CD4-positive, alpha-beta T cell treated with Interleukin-6 at 100 ng/mL for 8 hours (primary cell): ENCODE measurements at places on chromosomes 6 and 20.
A peak's percentile ranks its signal among the peaks of the same experiment; 100 is the strongest.

DNA sequence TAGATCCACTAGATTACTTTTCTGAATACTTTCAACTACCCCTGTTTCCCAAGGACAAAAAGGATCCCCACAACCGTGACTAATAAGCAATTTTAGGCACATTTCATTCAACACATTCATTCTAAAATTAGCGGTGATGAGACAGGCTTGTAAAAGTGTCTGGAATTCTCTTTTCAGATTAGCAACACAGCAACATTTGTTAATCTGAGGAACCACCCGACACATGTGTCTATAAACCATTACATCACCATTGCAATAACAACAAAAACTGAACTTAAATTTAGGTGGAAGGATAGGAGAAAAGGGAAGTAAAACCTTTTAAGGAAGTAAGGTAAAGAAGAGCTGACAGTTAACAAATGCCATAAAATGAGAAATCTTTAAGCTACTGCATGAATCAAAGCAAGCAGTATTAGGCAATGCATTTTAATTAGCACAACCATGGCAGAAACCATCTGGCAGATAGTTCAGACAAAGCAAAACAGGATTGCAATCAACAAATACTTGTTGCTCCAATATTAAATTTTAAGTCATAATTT, 49.1 kb downstream of the MAP3K7 start:
- DNase-seq, result no peak

GRCh38 chr20:52200870-52201269, 9.3 kb upstream of the ZFP64 start:
- DNase-seq, result no peak

DNA sequence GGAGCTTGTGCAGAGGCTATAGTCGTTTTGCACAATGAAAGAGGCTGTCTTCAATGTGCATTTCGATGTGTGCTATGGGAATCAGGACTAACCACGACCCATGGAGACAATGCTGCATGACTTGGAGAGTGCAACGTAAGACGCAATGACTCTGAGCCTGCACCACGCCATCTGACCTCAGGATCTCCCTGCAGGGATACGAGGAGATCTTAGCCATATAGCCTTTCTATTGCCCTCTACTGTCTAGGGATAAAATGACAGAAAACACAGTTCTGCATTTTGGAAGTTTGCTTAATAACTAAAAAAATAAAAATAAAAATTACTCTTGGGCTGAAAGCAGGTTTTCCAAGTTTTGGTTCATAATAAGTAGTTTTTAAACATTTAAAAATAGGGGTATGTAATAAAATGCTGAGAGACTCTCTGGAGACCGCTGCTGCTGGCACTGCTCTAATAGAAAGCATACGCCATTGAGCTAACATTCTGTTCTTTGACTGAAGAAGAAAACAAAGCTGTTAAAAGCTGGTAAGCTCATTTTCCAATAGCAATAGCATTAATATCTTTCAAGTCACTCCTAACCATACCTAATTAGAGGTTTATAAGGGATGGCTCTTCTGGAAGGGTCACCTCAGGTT, 87.2 kb downstream of the PDE7B start:
- DNase-seq, result no peak

DNA sequence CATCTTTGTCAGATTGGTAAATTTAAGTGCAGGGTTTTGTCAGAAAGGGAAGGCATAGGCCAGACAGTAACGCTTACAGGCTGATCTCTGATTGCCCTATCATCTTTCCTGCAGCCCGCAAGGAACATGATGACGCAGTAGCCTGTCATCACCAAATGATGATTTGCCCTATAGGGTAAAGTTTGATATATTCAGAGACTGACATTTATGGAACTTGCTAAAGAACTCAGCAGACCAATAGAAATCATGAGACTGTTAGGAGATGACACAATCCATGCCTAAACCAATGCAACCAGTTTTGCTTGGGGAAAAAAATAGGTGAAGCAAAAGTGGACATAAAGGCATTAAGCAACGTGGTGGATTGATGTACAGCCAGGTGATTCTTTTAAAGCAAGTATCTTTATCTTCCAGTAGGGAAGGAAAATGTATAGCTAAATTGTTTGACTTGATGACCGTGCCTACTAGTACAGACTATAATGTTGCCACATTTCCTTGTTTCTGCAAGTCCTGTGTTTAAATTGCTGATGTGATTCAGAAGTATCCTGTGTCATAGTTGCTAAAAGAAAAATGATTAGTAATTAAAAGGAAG, 2.4 kb downstream of the NUS1 start:
- DNase-seq, result no peak

DNA sequence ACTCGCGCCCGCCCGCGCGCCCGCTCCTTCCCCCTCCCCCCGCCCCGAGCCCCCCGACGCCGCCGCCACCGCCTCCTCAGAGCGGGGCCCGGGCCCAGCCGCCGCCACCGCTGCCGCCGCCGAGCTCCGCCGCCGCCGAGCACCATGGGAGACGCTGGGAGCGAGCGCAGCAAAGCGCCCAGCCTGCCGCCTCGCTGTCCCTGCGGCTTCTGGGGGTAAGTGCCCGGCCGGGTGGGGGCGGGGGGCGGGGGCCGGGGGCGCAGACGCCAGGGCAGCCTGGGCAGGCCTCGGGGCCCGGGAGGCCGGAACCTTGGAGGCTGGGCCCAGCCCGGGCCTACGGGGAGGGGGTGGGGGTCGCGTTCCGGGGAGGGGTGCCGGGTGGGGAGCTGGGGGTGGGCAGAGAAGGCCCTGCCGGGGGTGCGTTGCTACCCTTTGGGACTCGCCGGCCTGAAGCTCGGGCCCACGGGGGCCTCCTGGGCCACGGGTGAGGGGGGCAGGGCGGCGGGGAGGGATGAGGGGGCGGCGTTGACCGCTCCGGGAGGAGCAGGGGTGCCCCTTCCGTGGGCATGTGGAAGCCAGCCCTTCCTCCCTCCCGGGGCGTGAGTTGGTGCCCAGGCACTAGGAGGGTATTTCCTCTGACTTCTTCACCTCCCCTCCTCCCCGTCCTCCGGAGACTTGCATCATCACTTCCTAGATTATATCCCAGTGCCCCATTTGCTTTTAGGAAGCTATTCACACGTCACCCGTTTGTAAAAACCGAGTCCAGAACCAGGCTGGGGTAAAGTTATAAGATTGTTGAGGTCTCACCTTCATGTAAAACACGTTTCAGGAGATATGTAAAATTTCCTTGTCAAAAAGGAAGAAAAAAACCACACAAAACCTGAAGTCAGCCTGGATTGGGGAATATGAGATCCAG, 533 bp downstream of the ZFAND3 start:
- peak; percentile 30 for DNase-seq

GRCh38 chr6:46983007-46983411, 59.1 kb downstream of the ADGRF1 start:
- DNase-seq, result no peak

- no peak for DNase-seq
Measured at GRCh38 chr20:64211874-64212658, 43.5 kb upstream of the PCMTD2 start.

DNA sequence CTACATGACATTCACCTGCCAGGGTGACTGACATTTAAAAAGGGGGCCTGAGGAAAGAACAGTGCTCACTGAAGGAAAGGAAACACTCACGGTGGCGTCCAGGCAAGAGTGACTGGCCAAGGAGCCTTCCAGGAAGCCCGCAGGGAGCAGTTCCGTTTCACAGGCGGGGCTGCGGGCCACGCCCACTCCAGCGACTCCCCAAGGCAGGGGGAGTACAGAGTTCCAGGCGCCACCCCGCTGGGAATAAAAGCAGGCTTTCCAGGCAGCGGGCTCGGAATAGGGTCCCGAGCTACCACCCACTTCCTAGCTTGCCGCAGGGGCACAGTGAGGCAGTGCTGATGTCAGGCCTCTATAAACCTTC, 34.2 kb downstream of the PKIG start:
- DNase-seq, result no peak

DNA sequence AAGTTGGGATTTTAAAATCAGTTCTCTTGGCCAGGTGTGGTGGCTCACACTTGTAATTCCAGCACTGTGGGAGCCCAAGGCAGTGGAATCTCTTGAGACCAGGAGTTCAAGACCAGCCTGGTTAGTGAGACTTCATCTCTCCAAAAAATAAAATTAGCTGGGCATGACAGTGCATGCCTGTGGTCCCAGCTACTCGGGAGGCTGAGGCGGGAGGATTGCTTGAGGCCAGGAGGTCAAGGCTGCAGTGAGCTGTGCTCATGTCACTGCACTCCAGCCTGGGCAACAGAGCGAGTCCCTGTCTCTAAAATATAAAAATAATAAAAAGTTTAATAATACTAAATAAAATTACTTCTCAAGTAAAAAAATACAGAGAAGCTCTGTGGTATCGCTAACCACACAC, 77.5 kb downstream of the FOXA2 start:
- no peak for DNase-seq

GRCh38 chr6:1577896-1578745, 31.6 kb upstream of the FOXC1 start:
- DNase-seq, result no peak

DNA sequence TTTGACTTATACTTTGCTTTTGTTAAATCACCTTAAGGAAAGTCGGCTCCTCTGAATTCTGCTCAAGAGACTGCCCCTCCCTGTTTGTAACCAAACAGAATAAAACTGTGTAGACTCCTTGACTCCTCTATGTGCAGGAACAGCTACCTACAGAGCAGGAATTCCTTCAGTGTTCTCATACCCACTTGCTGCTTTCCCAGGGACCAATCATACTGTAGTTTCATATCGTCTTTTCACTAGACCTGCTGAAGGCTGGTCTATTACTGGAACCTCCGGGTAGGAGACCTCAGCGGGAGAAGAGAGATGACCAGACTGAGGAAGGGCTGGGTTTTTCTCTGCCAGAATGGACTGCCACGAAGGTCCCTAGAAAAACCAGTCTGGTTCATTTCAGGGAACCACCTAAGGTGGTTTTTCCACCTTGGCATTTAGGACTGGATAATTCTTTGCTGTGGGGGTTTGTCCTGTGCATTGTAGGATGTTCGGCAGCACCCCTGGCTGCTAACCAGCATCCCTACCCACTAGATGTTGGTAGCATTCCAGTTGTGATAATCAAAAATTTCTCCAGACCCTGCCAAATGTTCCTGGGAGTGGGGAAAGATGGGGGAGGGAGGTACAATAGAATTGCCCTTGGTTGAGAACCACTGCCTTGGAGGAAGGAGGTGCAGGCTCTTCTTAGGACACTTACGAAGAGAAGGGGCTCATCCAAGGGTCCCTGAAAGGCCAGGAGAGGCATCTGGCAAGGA, 80.5 kb downstream of the DNAAF9 start:
- DNase-seq, result no peak

GRCh38 chr6:111912904-111913303, 39.7 kb upstream of the FYN start:
- DNase-seq, result no peak

- peak; percentile 60 for DNase-seq
Measured at GRCh38 chr6:41707565-41708200, 27.7 kb downstream of the TFEB start.

DNA sequence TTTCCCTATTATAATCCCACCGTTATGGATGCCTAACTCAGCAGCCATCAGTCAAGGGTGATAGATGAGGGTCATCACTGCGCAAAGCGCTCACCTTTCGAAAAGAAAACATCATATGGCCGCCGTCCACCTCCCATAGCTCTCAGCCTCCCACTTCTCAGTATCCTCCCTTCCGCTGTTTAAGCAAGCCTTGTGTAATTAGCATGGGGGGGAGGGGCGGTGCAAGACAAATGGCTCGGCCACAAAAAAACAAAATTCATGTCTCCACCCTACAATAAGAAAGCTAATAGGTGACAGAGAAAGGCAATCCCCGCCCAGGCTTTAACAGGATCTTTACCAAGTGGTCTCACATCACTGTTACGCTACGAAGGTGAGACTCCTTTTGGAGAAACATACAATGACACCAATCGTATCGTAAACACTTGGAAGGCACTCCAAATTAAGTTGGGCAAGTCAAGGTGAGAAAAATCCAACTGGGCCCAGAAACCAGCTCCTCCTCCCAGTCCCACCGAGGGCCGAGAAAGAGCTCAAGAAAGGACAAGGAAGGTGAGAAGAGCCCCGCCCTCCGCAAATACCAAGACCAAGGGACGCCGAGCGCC, 645 bp downstream of the DDX39B start:
- peak; percentile 62 for DNase-seq

DNA sequence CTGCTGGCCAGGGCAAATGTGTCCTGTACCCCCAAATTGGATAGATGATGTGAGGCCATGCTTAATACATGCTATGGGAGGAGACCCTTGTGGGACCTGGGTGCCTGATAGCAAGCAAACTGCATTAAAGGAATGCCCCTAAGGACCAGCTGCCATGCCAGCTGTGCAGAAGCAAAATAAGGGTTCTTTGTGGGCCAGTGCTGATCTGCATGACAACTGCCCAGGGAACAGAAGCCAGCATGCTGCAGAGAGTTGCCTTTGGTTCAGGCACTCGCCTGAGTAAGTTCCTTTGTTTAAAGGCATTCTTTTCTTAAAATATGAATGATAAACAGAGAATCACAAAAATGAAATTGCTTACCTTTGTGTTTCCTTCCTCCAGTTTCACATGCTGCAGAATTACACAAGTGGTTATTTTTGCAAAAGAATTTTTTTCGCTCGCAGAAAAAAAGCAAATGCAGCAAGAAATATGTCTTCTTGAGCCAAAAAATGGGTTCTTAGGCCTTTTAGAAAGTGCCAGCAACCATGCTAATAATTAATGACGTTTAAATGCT, 6.9 kb upstream of the SYNDIG1 start:
- no peak for DNase-seq

DNA sequence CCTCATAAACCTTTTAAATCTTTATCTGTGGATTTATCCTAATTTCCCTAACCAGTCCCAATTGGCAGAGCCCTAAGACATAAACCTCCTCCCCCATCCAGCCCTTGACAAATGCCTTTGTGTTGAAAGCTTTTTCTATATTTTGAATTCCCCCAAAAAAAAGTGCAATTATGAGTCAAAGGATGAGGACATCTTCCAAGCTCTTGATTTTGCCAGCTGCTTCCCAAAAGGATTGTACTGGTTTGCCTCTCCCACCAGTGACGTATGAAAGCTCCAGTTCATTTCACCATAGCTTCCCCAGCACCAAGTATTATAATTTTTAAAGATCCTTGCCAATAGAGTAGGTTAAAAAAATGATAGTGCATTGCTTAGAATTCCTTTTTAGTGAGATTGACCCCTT, 38.9 kb downstream of the SIRPA start:
- no peak for DNase-seq

DNA sequence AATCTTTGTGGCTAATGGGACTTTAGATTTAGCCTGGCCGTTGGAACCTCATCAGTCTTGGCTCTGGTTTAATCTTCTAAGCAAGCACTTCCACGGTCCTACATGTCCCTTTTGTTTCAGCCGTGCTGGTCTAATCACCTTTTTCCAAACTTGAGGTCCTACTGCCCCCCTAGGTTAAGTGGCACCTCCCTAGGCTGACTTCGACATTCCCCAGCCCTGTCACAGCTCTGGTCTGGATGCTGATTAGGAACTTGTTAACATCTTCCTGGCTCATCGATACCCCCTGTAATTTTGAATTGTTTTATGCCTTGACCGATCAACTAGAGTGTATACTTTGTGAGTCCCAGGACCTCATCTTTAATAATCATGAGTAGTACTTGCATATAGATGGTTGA, 56.6 kb downstream of the OTOR start:
- no peak for DNase-seq

DNA sequence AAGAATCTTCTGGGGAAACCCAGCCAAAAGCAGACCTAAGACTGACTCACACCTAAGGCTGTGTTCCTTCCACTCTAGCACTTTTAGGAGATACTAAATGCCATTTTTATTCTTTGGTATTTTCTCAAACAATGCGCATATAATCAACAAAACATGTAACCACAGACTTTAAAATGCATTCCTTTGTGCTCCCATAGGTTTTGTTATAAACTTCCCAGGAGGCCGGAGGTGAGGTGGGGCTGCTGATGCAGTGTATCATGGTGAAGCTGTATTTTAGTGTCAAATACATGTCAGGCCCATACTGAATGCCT, 155.2 kb downstream of the BTBD3 start:
- DNase-seq, result no peak

GRCh38 chr20:47305667-47306066, 50.8 kb downstream of the ZMYND8 start:
- no peak for DNase-seq
